NCI-H1436 (cell line): ENCODE measurements at places on chromosomes 11 and 22.

DNA sequence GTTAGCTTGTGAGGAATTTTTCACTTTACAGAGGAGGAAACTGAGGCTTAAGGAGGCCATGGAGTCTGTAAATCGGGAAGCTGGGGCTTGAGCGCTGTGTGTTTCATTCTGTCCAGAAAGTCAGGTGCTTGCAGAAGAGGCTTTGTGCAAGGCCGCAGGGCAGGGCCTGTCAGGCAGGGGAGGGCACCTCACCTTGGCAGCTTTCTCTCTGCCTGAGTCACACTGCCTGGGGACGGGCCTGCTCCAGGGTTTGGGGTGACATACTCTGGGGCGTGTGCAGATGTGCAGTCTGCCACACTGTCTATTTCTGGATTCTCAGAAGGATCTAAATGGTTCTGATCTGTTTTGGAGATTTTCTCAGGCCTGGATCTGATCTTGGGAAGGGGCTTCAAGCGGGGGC, 8.4 kb downstream of the INCENP start:
- no peak for DNase-seq

GRCh38 chr11:74989260-74989638, 516 bp downstream of the NEU3 start:
- no peak for DNase-seq

DNA sequence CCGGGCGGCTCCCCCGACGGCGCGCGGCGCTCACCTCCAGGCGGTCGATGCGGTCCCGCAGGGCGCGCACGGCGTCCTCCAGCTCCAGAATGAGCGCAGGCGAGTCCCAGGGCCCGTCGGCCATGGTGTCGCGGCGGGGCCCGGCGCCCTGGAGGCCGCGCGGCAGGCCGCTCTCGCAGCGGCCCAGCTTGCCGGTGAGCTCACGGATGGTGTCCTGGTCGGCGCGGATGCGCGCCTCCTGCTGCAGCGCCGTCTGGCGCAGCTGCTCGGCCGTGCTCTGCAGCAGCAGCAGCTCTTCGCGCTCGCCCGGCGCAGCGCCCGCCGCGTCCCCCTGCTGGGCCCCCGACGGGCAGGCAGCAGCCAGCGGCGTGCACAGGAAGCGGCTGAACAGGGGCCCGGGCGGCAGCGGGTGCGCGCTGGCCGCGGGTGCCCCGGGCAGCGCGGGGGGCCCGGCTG, 599 bp downstream of the NPTXR start:
- peak; percentile 42 for DNase-seq

GRCh38 chr11:110217223-110217877, 79.1 kb downstream of the RDX start:
- DNase-seq = no peak

DNA sequence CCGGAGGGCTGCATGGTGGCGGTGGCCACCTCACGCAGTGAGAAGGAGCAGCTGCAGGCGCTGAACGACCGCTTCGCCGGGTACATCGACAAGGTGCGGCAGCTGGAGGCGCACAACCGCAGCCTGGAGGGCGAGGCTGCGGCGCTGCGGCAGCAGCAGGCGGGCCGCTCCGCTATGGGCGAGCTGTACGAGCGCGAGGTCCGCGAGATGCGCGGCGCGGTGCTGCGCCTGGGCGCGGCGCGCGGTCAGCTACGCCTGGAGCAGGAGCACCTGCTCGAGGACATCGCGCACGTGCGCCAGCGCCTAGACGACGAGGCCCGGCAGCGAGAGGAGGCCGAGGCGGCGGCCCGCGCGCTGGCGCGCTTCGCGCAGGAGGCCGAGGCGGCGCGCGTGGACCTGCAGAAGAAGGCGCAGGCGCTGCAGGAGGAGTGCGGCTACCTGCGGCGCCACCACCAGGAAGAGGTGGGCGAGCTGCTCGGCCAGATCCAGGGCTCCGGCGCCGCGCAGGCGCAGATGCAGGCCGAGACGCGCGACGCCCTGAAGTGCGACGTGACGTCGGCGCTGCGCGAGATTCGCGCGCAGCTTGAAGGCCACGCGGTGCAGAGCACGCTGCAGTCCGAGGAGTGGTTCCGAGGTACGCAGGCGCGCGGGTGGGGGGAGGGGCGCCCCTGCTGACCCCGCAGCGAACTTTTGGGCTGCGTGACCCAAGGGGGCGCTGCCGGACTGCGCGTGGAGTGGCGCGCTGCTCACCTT, 670 bp downstream of the NEFH start:
- no peak for DNase-seq

GRCh38 chr11:110939471-110939870, 227.2 kb upstream of the ARHGAP20 start:
- DNase-seq = no peak

- no peak for DNase-seq
These were observed 1.5 kb upstream of the RPS6KA4 start for GRCh38 chr11:64357446-64357845.

DNA sequence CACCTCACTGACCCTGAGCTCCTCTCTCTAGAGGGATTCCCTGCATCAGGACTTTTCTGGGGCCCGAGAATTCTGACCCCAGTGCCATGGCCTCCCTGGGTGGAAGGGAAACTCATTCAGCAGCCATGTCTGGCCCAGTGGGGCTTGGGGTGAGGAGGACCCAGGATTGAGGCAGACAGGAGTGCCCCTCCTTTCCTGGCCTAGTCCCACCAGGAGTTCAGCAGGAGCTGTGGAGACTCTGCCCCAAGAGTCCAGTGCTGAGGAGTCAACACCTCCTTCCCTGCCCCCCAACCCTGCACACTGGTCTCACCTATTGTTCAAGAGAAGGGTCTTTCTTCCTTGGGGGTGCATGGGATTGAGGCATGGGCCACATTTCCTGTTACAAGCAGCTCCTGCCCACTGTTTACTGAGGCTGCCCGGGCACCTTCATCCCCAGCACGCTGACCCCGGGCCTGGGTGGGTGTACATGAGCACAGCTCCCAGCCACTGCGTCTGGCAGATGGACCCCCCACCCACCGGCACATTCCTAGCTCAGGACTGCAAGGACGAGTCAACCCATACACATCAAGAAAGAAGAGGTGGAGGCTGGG, 33.9 kb downstream of the ALX4 start:
- no peak for DNase-seq

- no peak for DNase-seq
These were observed 12.0 kb downstream of the SART1 start for GRCh38 chr11:65973439-65974110.

DNA sequence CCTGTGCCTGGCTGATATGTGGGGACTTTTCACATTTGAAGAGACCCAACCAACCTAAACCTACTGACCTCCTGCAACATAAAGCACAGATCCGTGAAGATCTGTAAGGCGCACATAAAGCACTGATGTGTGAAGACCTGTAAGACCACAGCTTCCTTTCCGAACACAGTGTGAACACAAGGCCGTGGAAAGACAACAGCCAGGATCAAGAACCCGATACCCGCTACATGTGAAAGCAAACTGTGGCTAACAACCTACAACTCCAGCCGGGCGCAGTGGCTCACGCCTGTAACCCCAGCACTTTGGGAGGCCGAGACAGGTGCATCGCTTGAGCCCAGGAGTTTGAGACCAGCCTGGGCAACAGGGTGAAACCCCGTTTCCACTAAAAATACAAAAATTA, 17.6 kb upstream of the PPFIA1 start:
- no peak for DNase-seq

- DNase-seq = no peak
These were observed 33.4 kb downstream of the ARHGAP1 start for GRCh38 chr11:46667043-46667481.

GRCh38 chr22:30326706-30327362, at the start of gene TBC1D10A:
TSS of gene TBC1D10A (minus strand) at chr22:30326941. CDS start at chr22:30326881, 60 bp downstream.
- DNase-seq = peak; percentile 94

DNA sequence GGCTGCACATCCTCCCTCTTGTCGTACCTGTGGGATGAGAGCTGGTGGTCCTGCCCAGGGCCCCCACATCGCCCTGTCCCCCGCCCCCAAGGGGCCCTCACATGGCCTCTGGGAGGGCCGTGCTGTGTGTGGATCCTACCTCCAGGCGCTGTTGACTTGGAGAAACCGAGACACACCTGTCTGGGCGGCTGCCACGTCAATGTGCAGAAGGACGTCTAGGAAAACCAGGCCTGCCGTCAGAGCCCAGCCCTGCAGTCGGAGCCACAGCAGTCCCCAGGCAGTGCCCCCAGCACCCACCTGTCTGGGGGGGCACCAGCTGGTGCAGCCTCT, 14.2 kb downstream of the ALG12 start:
- no peak for DNase-seq

- no peak for DNase-seq
These were observed 103.1 kb downstream of the NAT10 start for GRCh38 chr11:34208266-34209135.

- no peak for DNase-seq
These were observed 56.4 kb upstream of the CTTN start for GRCh38 chr11:70341881-70342429.

- DNase-seq = no peak
These were observed 34.0 kb upstream of the A4GALT start for GRCh38 chr22:42754658-42755057.

DNA sequence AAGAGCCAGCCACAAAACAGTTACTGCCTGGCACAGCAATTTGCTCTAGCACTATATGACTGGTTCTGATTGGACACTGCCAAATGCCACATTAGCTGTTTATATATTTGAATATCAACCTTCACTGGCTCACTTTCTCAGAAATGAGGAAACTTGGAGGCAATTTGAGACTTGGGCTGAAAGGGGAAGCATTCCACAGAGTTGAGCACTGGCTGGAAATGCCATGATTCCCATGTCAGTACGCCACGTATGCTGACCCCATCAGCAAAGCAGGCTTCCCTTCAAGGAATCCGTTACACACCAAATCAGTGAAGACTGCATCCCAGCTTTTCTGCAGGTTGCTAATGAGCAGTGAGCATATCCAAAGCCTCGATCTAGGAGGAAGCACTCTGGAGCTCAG, 34.7 kb downstream of the GALNT18 start:
- DNase-seq = no peak

DNA sequence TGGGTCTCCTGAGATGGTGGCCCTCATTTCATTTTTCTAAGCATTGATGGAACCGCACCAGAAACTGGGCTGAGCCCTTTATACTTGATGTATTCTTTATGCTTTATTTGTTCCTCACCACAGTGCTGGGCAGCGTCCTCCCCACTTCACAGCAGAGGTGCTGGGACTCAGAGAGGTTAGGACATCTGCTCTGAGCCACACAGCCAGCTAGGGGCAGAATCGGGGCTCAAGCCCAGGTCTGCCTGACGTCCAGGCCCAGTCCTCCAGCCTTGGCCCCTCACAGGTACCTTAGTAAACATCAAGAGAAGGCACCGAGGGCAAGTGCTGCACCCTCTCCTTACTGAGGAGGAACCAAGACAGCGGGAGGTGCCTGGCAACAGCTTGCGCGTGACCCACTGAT, 20.2 kb upstream of the SHISAL1 start:
- no peak for DNase-seq

GRCh38 chr11:7546324-7546791, 32.6 kb downstream of the PPFIBP2 start:
- no peak for DNase-seq

GRCh38 chr11:85923455-85923854, 68.3 kb downstream of the CCDC83 start:
- DNase-seq = no peak

- DNase-seq = no peak
These were observed 36.7 kb downstream of the ADAMTS8 start for GRCh38 chr11:130391711-130392110.

DNA sequence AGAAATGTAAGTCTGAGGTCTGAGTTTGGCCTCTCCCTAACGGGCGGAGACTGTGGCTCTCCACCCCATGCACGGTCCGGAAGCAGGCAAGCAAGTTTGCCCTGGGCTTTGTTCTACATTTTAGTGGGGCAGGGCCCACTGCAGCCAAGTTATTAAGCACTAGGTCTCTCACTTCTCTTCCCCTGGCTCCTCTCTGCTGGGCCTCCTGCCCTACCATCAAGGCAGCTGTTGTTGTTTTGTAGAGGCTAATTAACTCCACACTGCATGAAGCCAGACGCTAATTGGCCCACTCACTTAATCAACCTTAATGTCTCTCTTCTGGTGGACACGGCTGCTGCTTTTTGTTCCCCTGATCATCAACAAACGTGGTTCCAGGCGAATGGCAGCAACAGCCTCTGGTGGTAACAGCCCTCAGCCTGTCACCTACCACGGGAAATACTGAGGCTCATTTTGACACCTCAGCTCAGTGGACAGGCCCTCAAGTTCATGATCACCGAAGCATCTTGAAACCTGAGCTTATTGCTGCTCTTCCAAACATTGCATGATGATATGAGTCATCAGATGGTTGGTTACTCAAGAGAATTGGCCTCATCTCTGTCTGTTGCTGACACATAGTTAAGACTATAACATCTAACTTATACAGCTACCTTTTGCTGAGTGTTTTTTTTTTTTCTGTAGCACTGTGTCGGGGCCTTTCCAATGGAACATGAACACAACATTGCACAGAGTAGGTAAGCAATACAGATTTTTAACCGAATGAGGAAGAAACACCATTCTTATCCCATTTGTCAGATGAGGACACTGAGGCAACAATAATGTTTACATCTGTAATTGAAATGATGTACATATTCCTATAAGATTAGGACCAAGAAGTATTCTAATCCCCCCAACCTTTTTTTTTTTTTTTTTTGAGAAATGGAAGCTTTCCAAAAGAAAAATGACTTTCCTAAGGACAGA, 20.8 kb upstream of the LMO2 start:
- DNase-seq = peak; percentile 72
